Activated gamma-delta T cell (primary cell): ENCODE measurements at places on chromosomes 7 and 10.

DNA sequence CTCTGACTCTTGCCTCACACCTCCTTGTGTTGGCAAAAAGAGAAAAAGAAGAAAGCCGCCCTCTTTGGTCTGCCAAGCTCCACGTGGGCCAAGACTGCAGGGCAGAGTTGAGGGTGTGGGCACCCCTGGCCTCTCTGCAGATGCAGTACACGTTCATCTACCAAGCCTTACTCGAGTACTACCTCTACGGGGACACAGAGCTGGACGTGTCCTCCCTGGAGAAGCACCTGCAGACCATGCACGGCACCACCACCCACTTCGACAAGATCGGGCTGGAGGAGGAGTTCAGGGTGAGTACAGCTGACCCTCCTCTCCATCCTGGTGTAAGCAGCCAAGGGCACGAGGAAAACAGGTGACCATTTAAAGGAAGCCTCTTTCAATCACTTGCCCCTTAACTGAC, 56.1 kb downstream of the MKI67 start:
- no peak for DNase-seq

DNA sequence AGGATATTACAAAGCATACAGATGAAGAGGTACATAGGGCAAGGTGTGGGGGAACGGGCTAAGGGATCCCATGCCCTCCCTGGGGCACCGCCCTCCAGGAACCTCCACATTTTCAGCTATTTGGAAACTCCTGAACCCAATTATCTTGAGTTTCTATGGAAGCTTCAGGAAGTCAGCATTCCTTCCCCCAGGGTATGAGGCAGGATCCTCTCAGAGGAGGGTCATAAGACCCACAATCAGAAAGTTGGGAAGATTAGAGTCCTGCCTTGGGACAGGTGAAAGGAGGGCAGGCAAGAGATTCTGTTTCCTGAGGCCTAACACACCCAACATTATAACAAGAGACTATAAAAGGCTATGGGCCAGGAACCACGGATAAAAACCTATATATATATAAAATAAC, 98.0 kb downstream of the RALA start:
- no peak for DNase-seq

- DNase-seq = no peak
These were observed 255.7 kb upstream of the LRRN3 start for GRCh38 chr7:110835218-110835617.

GRCh38 chr10:80504158-80504811, 33.4 kb upstream of the SH2D4B start:
- no peak for DNase-seq

DNA sequence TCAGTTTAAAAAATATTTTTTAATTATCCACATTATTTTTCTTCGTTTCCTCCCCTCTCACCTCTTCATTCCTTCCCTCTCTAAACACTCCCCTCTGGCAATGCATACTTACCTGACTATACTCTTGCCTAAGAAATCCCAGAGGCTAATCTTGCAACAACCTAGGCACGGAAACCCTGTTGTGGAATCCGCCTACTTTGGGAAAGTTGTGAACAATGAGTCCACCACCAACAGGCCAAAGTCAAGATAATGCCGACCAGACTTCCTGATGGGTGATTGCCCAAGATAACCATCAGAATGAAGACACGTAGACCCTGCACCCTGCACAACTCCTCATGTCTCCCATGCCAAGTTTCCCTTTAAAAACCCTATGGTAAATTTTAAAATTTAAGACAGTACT, 521.5 kb downstream of the KIF20B start:
- no peak for DNase-seq

- no peak for DNase-seq
These were observed 2.0 kb downstream of the ZNF775 start for GRCh38 chr7:150381096-150381495.

GRCh38 chr10:7998831-7999230, 55.7 kb upstream of the GATA3 start:
- DNase-seq = no peak

- no peak for DNase-seq
These were observed 124.0 kb downstream of the HERPUD2 start for GRCh38 chr7:35570937-35571336.

DNA sequence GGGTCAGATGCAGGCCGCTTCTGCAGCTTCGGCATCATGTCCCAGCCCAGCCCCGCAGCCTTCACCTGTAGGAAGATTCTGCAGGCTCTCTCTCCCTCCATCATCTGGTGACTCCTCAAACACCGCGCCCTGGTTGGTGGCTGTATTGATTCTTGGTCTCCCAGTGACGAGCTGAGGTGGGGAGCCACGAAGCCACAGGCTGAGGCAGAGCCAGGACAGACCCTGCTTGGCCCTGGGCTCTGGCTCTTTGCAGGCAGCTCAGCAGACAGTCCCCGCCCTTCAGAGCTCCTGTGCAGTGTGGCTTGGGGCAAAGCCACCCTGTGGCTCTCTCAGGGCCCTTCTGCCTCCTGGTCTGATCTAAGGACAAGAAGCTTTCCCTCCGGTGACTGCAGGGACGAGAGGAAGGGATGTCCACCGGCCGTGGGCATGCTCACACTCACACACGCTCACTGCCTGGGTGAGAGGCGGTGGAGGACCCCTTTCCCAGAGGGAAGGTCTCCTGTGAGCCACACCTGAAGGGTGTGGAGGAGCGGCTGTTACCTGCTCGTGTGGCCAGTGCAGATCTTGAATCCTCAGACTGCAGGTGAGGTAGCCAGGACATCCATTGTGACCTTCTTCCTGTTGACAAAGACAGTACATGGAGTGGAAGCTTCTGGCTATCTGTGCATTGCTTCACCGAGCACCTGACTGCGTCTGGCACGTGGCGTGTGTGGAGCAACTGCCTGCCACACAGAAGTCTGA, 79.6 kb downstream of the INPP5A start:
- DNase-seq = no peak

GRCh38 chr10:107409522-107409921, 245.0 kb upstream of the SORCS1 start:
- no peak for DNase-seq
